A549 treated with DMSO at 1 μM for 4 hours (cell line): ENCODE measurements at places on chromosomes 3 and 15. TPM values are rescaled to one million over a fixed set of nuclear protein-coding genes. Genes with fewer than 3 reads are reported as not detected.

The PLSCR2 gene
- total RNA-seq = 0.21 TPM in 1 of 5 replicates, not detected in the others

The GPX1 gene
- total RNA-seq = 250 to 299 TPM (median 274 TPM) in 5 replicates

The ROPN1 gene
- total RNA-seq = not detected in 5 replicates

The SKIC8 gene
- total RNA-seq = 85.3 to 113 TPM (median 85.9 TPM) in 5 replicates

The CEP19 gene
- total RNA-seq = 2.2 to 3.4 TPM (median 3.1 TPM) in 5 replicates

The DUT gene
- total RNA-seq = 86.1 to 119 TPM (median 108 TPM) in 5 replicates

The LYZL4 gene
- not detected in 5 replicates for total RNA-seq

The CFAP44 gene
- total RNA-seq = 0.73 to 2.6 TPM (median 1.9 TPM) in 5 replicates

The TNFAIP8L3 gene
- 4.3 to 7.1 TPM (median 5.6 TPM) in 5 replicates for total RNA-seq

The RBMS3 gene
- total RNA-seq = 0.34 to 0.95 TPM (median 0.77 TPM) in 5 replicates

The PLXNA1 gene
- 17.7 to 27.0 TPM (median 22.9 TPM) in 5 replicates for total RNA-seq

The ANAPC13 gene
- total RNA-seq = 45.4 to 54.0 TPM (median 50.5 TPM) in 5 replicates

The RTP1 gene
- not detected in 5 replicates for total RNA-seq

The HTR3E gene
- not detected in 5 replicates for total RNA-seq

The ACKR2 gene
- 0.07 TPM in 1 of 5 replicates, not detected in the others for total RNA-seq

The PLSCR1 gene
- 45.1 to 55.0 TPM (median 45.7 TPM) in 5 replicates for total RNA-seq

The CASR gene
- not detected in 5 replicates for total RNA-seq

The NR2E3 gene
- total RNA-seq = 0.13 to 0.36 TPM (median 0.18 TPM) in 5 replicates

The KBTBD13 gene
- 0.02 TPM in 1 of 5 replicates, not detected in the others for total RNA-seq

The MASP1 gene
- 0.06 TPM in 1 of 5 replicates, not detected in the others for total RNA-seq

The OR4F6 gene
- not detected in 5 replicates for total RNA-seq

The P3H2 gene
- 33.5 to 53.7 TPM (median 45.8 TPM) in 5 replicates for total RNA-seq

The GOLGA6D gene
- total RNA-seq = 0.11 to 0.12 TPM in 2 of 5 replicates, not detected in the others

The SYNPR gene
- not detected in 5 replicates for total RNA-seq

The CYP1A1 gene
- total RNA-seq = 1.3 to 3.1 TPM (median 1.8 TPM) in 5 replicates

The RASGRP1 gene
- total RNA-seq = 0.30 to 0.57 TPM (median 0.37 TPM) in 5 replicates

The EOMES gene
- 1.3 to 2.4 TPM (median 2.1 TPM) in 5 replicates for total RNA-seq

The TTBK2 gene
- 1.4 to 2.7 TPM (median 2.5 TPM) in 5 replicates for total RNA-seq

The TMC3 gene
- not detected in 5 replicates for total RNA-seq

The SPATA12 gene
- 0.45 to 0.64 TPM (median 0.52 TPM) in 5 replicates for total RNA-seq

The IL17RC gene
- 13.6 to 15.7 TPM (median 15.2 TPM) in 5 replicates for total RNA-seq

The GOLGA6L7 gene
- not detected in 5 replicates for total RNA-seq

The ZMYND10 gene
- total RNA-seq = 0.53 to 1.2 TPM (median 1.00 TPM) in 5 replicates

The TRPM1 gene
- total RNA-seq = not detected in 5 replicates

The AMOTL2 gene
- total RNA-seq = 43.8 to 45.0 TPM (median 44.7 TPM) in 5 replicates

The KLHL6 gene
- total RNA-seq = not detected in 5 replicates

The PATL2 gene
- 0.17 to 0.33 TPM (median 0.24 TPM) in 4 of 5 replicates, not detected in the other for total RNA-seq

The PLOD2 gene
- total RNA-seq = 114 to 189 TPM (median 153 TPM) in 5 replicates

The MNS1 gene
- total RNA-seq = 2.7 to 4.1 TPM (median 3.4 TPM) in 5 replicates

The ATRIP gene
- total RNA-seq = 7.3 to 9.8 TPM (median 9.4 TPM) in 5 replicates

The CD86 gene
- not detected in 5 replicates for total RNA-seq

The PARL gene
- 62.4 to 68.8 TPM (median 66.7 TPM) in 5 replicates for total RNA-seq

The P2RY14 gene
- not detected in 5 replicates for total RNA-seq

The CERS3 gene
- total RNA-seq = not detected in 5 replicates

The ATP8B4 gene
- 0.80 to 1.6 TPM (median 0.84 TPM) in 5 replicates for total RNA-seq

The OXSM gene
- 16.7 to 22.4 TPM (median 19.5 TPM) in 5 replicates for total RNA-seq

The CA12 gene
- total RNA-seq = 148 to 178 TPM (median 172 TPM) in 5 replicates

The CLEC3B gene
- total RNA-seq = 0.10 TPM in 1 of 5 replicates, not detected in the others

The CCK gene
- 1.4 to 2.2 TPM (median 1.6 TPM) in 5 replicates for total RNA-seq

The GPR62 gene
- 0.06 TPM in 1 of 5 replicates, not detected in the others for total RNA-seq

The CPNE9 gene
- total RNA-seq = 0.08 to 0.33 TPM (median 0.15 TPM) in 4 of 5 replicates, not detected in the other

The IL12A gene
- total RNA-seq = 0.49 to 1.4 TPM (median 0.83 TPM) in 5 replicates

The KNG1 gene
- 0.17 TPM in 1 of 5 replicates, not detected in the others for total RNA-seq

The TGM5 gene
- total RNA-seq = not detected in 5 replicates

The REC114 gene
- total RNA-seq = not detected in 5 replicates

The AP3B2 gene
- 0.61 to 1.2 TPM (median 0.74 TPM) in 5 replicates for total RNA-seq
